Activated T-cell treated with anti-CD3 and anti-CD28 coated beads for 4 hours (primary cell): ENCODE measurements at places on chromosomes 5 and 9.

DNA sequence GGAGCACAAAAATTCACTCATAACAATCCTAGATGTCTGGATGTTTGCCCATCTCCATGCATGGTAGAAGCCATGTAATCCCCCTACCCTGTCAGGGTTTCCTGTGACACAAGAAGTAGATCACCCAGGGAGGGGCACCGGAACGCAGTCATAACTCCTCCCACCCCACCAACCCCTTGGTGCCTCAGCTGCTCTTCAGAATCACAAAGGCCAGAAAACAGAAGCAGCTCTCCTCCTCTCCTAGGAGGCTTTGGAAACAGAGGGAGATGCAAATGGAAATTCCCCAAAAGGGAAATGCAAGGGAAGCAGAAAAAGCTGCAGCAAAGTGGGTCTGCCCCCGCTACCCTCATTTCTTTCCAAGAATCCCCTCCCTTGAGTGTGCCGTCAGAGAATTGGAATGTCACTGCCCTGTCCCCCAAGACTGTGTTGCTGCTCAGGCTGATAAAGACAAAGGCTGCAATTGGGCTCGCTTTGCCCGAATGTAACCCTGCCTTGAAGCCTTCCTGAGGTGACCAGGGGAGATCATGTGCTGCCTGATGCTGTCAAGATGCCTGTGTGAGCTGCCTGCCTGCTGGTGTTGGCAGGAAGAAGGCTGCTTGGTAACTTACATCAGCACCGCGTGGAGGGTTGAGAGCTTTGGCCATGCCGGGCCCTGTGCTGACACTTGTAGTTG, 65.5 kb upstream of the ABCA1 start:
- DNase-seq: no peak

DNA sequence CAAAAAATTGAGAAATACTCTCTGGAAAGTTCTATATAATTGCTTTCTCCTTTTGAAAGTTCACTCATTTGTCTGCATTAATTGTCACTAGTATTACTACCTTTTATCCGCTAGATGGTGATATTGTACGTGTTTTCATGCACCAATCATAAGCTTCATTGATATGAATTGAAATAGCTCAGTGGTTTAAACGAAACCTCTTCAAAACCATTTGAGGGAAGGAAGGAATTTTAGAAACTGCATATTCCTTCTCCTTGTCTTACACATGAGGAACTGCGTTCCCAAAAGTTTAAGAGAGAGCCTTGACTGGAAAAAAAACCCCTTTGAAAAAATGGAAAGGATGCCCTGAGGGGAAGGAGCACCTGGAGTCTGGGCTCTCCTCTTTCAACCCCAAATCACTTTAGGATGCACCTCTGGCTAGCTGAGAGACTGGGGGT, 98.6 kb downstream of the YTHDC2 start:
- no peak for DNase-seq

DNA sequence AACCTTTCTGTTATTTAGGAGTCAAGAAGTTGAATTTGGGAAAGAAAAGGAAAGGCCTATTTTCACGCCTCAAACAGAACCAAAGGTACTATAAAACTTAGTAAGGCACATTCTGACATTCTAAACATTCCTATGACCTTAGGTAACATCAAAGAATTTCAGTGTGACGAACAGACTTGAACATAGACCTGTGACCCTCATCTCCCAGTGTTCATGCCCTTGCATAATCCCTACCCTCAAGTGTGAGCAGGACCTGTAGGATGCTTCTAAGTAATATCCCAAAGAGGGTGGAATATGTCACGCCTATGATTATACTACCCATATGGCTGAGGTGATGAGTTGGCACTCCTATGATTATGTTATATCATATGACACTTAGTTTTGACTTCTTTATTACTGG, 540.9 kb downstream of the KIF4B start:
- no peak for DNase-seq

DNA sequence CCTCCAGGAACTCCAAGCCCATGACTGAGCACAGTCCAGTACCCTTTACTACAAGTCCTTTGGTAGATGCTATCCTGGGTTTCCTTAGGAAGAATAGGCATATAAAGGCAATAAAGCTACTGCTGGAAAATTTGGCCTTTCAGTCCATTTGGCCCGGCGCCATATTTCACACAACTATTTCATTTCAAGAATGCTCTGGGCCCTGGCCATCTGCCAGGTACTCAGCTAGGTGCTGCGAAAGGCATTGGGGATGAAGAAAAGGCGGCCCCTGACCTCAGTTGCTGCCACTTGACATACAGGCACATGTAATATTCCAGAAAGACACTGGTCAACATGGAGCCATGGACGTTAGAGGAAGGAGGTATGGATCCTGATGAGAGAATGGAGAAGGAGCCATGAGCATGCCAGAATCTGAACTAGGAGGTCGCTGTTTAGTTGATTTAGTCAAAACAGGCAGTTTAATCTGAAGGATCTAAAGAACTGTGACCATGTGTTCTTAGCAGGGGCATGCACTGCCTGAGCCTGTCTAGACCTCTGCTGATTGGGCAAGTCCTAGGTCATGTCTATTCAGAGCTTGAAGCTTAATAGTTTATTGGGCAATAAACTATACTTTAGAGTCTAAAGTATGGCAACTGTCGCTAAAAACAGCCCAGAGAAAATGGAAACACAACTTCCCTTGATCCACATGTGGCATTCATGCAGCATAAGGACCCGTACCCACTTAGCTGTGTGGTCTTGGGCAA, 149.3 kb downstream of the MELK start:
- DNase-seq: no peak

DNA sequence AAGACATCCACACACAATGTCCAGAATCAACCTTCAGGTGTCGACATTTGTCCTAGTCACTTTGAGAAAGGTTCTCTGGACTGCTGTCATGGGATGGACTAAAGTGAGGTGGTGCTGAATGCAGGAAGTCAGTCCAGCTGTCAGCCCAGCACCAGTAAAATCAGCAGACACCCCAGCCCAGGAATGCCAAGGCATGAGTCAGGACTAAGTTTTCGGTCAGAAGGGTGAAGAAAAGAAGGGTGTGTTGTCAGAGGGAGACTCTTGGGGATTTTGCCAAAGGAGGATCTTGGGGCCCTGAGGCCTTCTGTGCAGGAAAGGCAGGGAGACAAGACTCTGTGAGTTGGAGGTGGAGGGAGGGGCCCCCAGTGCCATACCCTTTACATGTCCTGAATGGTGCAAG, 69.0 kb upstream of the XPA start:
- no peak for DNase-seq

GRCh38 chr5:136055612-136056309, 27.0 kb downstream of the TGFBI start:
- DNase-seq: no peak
